ENCODE measurements at places on chromosomes 1 and 21.

- no peak for DNase-seq
Measured at GRCh38 chr1:164086832-164087231, 472.2 kb upstream of the PBX1 start.

GRCh38 chr1:168394858-168395257 is 114.2 kb downstream of the TBX19 start:
- DNase-seq, result no peak

- DNase-seq, result no peak
Measured at GRCh38 chr1:21098186-21098915, 78.3 kb downstream of the EIF4G3 start.

DNA sequence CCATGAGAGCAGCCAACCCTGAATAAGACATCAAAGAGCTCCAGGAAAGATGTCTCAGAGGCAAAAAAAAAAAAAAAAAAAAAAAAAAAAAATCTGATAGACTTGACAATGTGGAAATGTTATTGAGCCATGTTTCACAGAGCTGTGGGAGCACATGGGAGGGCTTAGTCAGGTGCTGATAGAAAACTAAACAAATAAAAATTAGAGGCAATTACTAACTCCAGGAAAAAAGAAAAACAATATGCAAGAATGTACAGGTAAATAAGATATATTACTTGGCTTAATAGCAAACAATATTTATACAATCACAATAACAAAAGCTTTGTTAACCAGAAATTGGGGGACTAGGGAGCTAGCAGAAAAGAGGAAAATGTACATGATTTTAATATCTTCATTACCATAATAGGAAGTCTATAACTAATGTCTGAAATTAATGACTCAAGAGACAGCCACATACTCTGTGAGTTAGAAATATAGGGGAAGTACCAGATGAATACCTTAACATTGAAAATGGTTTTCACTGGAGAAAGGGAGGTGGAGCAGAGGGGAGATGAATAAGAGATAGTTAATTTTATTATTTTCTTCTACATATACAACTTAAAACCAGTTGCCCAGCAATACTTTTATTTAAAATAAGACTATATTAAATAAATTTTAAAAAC is 16.9 kb upstream of the RGS16 start:
- DNase-seq, result no peak

DNA sequence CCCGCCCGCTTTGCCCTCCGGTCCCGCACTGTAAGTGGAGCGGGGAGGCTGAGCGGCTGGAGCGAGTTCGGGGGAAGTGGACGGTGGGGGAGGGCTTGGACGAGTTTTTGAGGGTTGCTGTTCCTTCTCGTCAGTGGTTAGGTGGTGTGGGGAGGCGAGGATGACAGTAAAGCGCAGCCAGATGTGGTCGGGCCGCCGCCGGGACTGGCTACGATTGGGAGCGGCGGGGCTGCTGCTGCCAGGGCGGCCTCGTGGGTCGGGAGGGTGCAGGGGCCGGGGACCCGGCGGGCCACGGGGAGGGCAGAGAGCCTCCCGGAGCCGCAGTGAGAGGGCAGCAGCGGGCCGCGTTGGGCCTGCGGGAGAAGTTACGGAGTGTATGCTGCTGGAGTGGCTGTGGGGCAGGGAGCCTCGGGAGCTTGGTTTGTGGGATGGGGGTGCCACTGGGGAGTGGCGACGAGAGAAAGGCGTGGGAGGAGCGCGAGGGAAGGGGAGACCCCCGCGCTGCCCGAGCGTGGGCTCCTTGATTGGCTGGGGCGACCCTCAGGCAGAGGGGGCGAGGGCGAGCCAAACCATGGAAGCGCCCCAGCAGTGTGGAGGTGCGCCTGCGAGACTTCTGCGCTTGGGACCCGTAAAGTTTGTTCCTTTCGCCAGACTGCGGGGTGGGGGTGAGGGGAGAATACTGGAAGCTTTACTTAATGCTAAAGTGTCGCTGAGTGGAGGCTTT is 2.1 kb downstream of the ADGRL2 start:
- DNase-seq, result no peak

DNA sequence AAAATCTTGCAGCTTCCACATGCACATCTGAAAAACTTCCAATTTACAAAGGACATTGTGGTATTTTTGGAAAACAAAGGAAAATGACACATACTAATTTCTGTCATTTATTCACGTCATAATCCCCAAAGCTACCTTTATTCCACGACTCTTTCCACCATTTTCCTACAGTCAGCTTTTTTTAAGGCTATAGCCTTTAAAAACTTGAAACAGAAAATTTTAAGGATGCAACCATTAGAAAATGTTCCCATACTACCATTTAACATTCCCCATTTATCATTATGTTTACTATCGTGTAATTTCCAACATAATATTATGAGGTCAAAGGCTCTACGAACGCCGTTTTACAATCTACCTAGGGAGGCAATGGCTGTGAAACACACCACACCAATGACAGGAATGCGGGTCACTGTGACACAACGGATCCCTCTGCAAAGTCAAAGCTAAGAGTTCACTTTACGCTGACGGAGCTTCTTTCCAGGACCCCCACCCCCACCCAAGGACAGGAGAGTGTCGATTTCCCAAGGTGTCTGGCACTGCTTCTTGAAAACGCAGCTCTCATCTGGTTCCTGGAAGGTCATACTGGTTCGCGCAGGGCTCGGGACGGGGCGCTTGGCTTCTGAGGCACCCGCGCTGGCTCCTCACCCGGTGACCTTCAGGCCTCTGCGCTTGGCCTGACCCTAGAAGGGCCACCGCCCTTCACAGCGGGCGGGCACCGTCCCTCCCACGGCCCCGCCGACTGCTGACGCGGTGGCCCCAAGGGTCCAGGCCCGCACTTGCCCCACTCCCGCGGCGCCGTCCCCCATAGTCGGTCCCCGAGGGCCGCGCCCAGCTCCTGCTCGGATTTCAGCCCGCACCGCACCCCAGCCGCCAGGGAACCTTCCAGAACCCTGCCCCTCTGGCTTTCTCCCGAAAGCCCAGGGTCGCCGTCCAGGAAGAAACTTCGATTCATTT is 50.5 kb upstream of the ATF3 start:
- DNase-seq, result no peak

DNA sequence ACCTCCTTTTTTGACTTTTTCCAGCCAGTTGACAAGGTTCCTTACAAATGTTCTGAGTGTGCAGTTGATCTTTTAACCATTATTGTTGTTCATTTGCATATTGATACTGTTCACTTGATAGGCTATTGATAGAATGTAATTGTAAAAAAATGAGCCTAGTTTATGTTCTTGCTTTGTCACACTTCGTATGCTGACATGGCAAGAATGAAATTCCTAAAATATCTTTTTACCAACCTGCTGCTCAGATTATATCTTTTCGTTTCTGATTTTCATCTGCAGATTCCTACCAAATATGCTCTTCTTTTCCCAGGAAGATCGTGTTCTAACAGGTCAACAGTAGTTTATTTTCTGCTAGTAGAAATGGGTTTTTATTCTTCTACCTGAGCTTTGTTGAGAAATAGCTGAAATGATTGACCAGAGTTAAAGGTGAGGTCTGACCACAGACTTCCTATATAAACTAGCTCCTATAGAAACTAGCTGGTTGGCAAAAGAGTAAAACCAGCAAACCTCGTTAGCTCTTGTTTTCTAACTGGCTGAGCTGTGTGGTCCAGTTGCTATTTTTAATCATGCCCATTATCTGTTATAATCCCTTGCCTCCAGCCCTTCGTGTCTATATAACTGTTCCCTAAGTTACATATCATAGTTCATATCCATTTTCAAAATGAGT is 174.8 kb downstream of the HS2ST1 start:
- no peak for DNase-seq

DNA sequence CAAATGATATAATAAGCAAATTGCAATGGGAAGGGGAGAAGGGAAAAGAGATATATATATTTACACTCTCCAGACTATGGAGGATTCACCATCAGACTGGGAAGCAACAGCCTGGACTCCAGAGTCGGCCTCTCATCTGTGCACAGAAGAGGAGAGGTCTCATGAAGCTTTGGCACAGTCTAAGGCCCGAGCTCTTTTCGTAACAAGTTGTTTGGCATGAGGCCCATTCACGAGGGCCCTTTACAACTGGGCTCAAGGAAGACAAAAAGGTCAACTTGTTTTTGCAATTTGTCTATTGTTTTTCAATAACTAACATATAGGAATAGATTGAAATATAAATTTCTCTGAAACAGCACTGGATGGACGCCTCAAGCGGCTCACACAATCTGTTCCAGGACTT is 66.7 kb upstream of the AJAP1 start:
- DNase-seq, result no peak

GRCh38 chr1:147798731-147799130 is 38.3 kb upstream of the GJA5 start:
- DNase-seq, result no peak

DNA sequence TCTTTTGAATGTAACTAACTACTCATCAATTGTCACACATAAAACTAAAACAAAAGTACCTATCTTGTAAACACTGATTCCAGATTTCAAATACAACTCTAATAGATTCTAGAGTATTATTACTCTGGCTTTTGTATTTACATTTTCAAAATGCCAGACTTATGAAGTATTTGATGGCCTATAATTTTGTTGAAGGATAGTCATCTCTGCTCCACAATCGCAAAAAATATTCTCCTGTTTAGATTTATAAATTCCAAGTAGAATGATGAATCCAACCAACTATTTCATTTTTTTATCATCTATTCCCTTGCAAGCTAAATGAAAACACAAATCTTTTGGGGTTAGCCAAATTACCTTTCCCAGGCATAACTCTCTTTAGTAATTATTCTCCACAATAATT is 75.0 kb upstream of the GUCA2A start:
- DNase-seq, result no peak

GRCh38 chr1:76144247-76144646 is 69.7 kb downstream of the ST6GALNAC3 start:
- no peak for DNase-seq

GRCh38 chr1:1630191-1630964 is 1.6 kb upstream of the MMP23B start:
- DNase-seq, result peak; percentile 90

GRCh38 chr1:96688767-96689166 is 32.8 kb upstream of the PTBP2 start:
- DNase-seq, result no peak

GRCh38 chr1:227900571-227901051 is 47.1 kb downstream of the WNT9A start:
- no peak for DNase-seq

DNA sequence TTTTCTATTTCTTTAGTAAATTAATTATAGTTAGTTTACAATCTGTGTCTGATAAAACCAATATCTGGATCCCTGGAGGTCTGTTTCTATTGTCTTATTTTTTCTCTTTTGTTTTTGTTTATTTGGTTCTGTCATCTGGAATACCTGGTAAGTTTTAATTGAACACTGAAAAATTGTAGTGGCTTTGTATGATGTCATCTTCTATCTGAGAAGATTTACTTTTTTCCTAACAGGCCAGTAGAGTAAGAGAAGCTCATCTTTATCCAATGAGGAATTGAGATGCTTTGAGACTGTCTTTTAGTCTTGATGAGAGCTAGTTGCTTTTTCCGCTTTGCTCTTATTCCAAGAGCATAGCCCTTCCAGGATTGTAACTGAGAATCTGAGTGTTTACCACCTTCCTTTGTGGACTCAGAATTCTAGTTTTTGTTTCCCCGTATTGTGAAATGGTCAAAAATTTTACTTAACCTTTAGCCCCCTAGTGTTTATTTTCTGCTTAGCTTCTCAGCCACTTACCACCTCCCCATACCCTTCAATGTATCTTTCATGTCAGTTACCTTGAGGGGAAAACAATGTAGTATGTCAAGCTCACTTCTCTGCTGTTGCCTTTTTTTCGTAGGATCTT is 25.0 kb downstream of the PTGFRN start:
- DNase-seq, result no peak

- no peak for DNase-seq
Measured at GRCh38 chr1:94349853-94350252, 68.3 kb upstream of the ABCD3 start.

DNA sequence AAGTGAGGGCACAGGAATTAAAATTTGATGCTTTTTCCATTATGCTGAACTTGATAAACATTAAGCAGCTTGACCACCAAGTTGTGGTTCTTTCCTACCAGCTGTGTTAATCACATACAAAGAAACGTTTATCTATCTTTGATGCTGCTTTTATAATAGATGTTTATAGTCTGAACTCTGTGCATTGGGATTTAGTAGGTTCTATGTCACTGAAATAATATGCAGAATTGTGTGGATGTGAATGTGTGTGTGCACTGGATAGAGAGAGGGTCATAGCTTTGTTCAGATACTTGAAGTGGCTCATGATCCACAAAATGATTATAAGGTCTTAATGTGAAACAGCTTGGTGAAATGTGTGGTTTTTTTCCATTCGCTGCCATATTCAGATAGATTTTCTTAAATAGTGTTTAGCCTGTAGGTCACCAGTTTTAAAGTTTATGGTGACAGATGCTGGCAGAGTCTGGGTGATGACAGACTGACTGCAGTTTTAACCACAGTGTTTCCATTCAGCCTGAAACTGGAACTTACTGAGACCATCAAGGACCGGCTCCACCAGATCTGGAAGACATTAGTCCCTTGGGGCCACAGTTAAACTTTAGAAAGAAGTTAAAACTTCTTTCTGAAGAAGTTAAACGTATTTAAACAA is 10.2 kb downstream of the DDI2 start:
- DNase-seq, result no peak

DNA sequence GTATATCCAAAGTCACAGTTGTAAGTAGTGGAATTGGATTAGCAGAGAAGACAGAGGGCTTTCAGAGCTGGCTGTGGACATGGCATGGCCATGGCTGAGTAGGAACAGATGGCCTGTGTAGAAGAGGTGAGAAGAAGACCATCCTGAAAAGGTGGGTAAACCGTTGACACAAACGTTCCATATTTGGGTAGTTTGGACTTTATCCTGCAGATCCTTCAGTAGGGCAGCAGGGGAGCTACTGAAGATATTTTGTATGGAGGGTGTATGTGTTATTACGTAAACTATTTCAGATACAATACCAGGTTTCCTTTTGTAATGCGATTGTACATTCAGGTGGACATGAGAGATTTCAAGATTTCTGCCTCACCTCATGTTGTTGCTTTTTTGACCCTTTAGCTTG is 1.6 kb downstream of the UTP11 start:
- no peak for DNase-seq

DNA sequence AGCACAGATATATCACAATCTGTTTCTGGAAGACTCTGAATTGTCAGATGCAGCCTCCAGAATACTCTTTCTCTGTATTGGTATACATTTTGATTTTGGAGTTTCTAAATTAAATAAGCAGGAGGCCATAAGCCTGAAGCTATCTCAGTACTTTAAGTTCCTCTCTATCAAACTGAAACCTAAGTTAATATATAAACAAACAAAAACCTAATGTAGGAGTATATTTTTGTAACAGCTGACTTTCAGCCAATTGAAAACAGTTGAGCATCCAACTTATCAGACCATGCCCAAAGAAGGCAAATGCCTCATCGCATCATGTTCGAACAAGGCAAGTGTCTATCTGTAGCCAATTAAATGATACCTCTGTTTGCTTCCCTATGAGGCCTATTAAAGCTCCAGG is 1054.4 kb downstream of the AMY1C start:
- no peak for DNase-seq

GRCh38 chr21:41458121-41458520 is 32.1 kb downstream of the MX1 start:
- no peak for DNase-seq

DNA sequence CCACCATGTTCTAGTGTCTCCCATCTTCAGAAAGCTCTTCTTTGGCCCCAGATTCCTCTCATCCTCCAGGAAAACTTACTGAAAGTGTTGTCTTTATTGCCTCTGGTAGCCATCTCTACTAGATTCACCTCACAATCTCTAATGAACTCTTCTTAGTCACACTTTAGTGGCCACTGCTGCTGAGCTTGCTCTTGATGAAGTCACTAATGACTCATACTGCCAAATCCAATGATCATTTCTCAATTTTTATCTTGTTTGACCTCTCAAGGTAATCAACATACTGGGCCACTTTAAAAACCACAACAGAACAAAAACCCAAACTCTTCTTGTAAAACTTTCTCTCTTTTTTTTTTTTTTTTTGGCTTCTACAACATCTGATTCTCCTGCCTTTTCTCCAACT is 196.4 kb downstream of the LHX8 start:
- DNase-seq, result no peak

Measured in T-helper 9 cell (primary cell).